CD4-positive, alpha-beta T cell treated with Interleukin-15 for 4 hours (primary cell): ENCODE measurements at places on chromosomes 12 and 14.

GRCh38 chr14:60648934-60649874, at the start of gene SIX1:
Gene SIX1, minus strand, starts transcription at chr14:60649477. Its CDS starts 288 bp downstream, at chr14:60649189.
- DNase-seq: no peak

DNA sequence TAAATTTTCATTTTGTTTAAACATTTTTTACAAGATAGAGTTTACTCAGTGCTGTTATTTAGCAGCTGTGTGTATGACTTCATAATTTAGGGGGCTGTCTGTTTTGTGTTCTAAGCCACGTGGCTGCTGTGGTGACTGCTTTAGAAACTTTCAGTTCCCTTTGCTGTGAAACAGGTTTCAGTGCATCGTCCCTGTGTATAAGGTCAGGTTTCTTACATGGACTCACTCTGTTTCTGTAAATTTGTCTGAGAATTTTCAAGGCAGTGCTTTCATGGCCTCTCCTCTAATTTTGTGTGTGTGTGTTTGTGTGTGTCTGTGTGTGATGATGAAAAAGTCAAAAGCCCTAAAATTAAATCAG, 32.4 kb downstream of the BICD1 start:
- peak; percentile 3 for DNase-seq

DNA sequence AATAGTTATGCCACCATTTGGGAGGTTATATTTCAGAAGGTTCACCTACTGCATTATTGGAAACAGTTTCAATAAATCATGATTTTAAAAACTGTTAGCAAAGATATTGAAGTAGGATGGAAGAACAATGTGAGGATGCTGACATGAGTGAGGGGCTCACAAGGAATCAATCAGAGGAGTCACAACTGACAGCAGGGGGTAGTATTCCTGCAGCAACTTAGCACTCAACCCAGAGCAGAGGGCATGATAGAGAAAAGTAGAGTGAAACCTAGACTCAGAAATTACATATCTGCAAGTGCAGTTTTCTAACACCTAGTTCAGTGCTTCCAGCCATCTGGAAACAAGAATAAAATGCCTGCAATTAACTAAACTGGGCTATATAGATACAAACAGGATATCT, 772.5 kb upstream of the USP15 start:
- DNase-seq: no peak

DNA sequence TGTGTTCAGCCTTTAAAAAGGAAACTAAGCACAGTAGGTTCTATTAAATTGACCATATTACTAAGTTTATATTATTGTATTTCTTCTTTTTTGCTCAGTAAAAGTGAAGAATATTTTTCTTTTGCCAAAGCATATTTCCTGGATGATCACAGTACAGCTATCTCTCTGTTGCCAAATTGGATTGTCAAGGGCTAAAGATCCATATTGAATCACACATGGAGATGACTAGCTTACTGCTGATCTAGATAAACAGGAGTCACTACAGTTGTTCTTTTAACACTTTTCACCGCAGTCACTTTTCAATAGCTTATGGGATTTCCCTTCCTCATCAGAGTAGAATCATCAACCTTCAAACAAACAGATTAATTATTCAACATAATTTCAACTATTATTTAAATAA, 78.6 kb downstream of the LRRC9 start:
- DNase-seq: no peak

DNA sequence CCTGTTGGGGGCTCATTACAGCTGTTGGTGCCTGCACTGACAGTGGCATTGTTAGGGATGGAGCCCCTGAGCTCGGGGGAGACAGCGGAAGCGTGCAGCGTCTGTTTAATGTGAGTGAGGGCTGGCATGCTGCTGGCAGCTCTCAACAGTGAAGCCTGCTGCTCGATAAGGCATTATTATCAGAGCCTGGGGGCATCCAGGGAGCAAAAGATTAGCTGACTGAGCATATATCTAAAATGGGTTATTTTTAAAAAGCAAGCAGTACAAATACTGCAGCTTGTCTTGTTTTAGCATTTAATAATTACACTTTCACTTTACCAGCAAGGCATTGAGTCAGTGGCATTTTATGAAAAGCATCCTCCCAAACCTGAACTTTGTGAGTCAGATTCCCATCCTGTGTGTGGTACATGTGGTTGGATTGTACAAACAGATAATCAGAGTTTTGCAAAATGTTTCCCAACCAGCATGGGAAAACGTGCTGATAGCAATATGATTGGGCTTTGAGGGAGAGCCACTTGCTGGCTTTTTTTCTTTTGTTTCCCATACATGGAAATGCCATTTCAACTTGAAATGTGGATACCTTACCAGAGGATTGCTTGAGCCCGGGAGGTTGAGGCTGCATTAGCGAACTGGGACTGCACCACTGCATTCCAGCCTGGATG, 150.8 kb downstream of the PRKCH start:
- peak; percentile 78 for DNase-seq

- DNase-seq: no peak
These were observed 90.5 kb downstream of the RFLNA start for GRCh38 chr12:124385219-124385969.

DNA sequence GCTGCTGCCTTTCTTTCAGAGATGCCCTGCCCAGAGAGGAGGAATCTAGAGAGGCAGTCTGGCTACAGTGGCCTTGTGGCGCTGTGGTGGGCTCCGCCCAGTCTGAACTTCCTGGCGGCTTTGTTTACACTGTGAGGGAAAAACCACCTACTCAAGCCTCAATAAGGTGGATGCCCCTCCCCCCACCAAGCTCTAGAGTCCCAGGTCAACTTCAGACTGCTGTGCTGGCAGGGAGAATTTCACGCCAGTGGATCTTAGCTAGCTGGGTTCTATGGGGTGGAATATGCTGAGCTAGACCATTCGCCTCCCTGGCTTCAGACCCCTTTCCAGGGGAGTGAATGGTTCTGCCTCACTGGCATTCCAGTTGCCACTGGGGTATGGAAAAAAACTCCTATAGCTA, 25.6 kb downstream of the SPATA7 start:
- no peak for DNase-seq

DNA sequence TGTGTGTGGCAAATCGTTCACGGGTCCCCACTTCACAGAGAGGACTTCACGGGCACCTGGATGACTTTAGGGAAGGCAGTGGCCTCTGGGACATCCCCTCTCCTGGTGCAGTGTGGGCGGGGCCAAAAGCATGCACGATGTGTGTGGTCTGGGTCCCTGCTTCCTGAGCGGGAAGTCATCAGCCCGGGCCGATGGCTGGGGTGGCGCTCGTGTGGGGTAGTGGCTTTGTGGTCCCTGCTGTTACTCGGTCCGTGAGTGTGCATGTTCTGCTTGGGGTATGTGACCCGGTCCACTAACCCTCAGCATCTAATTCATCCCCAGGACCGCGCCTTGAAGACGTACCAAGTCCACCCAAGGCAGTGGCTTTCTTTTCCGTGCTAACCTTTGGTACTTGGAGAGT, 142.5 kb upstream of the RTL1 start:
- DNase-seq: no peak

DNA sequence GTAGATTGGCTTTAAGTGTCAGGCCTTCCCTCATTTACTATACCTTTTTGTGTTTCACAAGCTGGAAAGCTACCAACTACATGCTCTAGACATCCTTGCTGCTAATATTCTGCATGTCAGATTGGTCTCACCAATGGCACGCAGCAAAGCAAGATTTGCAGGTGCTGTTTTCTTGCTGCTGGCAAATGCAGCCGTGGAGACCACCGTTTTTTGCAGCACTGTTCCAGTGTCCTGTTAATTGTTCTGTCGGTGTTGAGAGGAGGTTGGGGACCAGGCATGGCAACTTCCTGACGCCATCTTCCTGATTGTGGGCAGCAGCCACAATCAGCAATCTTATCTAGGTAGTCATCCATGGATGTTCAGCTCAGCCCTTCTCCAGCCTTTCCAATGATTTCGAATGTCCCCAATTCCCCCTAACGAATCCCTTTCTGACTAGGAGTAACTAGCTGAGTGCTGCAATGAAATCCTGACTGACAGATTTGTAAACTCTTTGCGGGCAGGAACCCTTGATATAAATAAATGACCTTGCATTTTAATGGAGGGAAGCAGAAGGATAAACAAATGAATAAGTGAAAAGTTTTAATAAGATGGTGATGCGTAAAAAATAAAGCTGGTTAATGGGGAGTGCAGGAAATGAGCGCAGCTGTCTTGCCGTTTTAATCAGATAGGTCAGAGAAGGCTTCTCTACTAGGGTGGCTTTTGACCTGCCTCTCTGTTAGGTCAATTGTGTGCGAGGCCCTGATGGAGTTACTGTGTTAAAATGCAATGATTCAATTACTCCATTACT, 574 bp upstream of the CRADD start:
- no peak for DNase-seq

DNA sequence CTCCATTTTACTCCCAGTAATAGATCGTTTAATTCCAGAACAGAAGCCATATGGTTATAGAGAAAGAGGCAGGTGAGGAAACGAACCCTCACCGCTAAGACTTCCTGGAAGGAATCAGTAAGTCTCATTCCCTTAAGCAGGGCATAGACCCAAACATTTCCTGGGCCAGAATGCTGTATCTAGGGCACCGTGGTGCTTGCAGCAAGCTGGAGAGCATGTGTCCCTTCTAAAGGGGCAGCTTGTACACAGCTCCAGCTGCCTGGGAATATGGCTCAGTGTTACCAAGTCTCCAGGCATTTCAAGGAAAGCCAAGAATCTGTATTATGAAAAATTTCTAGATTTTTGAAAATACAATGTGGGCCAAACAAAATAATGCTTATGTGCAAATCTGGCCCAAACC, 73.4 kb downstream of the PPM1H start:
- no peak for DNase-seq

DNA sequence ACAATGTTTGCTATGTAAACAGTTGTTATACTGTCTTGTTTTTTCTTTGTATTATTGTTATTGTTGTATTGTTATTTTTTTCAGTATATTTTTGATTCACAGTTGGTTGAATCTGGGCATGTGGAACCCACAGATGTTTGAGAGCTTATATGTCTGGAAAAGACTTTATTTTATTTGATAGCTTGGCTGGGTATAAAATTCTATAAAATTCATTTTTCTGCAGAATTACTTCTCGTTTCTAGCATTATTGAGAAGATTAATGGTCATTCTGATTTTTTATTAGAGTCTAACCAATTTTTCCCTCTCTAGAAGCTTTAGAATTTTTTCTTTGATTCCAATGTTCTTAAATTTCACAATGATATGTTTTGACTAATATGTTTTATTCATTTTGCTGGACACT, 188.6 kb downstream of the CRADD start:
- DNase-seq: no peak

DNA sequence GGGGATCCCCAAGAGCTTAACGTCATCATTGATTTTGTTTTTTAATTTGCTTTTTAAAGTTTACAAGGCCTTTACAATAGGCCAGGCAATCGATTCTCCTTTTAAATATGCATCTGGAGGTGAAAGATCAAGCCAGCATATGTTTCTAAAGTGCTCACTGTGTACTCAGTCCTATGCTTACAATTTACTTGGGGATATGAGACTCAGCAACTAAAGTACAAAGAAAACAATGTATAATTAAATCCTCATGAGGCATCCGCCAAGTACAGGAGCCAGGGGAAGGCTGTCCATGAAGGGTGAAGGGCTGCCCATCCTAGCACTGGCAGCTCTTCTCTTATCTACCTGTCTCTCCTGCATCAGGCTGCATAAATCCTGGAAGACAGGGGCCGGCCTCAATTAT, 11.8 kb downstream of the CCDC92 start:
- no peak for DNase-seq

- DNase-seq: peak; percentile 49
These were observed at the start of gene TMEM63C for GRCh38 chr14:77181603-77182437. Gene TMEM63C, plus strand, starts transcription at chr14:77181798. Its CDS starts 37,016 bp downstream, at chr14:77218814.

GRCh38 chr12:11795913-11796459, 146.5 kb downstream of the ETV6 start:
- no peak for DNase-seq

- DNase-seq: no peak
These were observed 66.0 kb downstream of the KLHL28 start for GRCh38 chr14:44895716-44896115.

DNA sequence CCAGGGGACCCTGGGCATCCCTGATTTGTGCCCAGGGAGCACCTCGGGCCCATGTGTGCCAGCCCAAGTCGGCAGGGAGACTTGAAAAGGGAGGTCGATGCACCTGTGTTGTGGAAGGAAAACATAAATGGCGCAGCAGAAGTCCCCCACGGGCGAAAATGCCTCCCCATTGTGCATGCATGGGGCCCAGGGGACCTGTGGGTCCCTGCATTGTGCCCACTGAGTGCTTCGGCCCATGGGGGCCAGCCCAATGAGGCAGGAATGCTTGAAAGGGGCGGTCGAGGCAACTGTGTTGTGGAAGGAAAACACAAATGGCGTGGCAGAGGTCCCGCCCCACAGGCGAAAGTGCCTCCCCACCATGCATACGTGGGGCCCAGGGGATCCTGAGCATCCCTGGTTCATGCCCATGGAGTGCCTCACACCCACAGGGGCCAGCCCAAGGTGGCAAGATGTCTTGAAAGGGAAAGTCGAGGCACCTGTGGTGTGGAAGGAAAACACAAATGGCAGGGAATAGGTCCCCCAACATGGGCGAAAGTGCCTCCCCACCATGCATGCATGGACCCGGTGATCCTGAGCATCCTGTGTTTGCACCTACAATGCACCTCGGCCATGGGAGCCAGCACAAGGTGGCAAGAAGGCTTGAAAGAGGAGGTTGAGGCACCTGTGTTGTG, 368.0 kb downstream of the ALG10 start:
- no peak for DNase-seq
